ENCODE measurements at places on chromosomes 3 and 15. TPM values are rescaled to one million over a fixed set of nuclear protein-coding genes. Genes with fewer than 3 reads are reported as not detected.

CSPG4 gene
- total RNA-seq, result not detected

GOLGA6B gene
- total RNA-seq, result not detected

ST8SIA2 gene
- total RNA-seq, result not detected

LRRC3B gene
- not detected for total RNA-seq

VEPH1 gene
- total RNA-seq, result not detected

IL17RD gene
- not detected for total RNA-seq

PAQR5 gene
- total RNA-seq, result not detected

SHC4 gene
- total RNA-seq, result 0.29 TPM

CCDC33 gene
- total RNA-seq, result not detected

CLDN16 gene
- not detected for total RNA-seq

CCDC39 gene
- not detected for total RNA-seq

CPN2 gene
- total RNA-seq, result not detected

GOLGA8K gene
- total RNA-seq, result 0.36 TPM

CAMKV gene
- not detected for total RNA-seq

COLQ gene
- total RNA-seq, result 6.1 TPM

PLA2G4B gene
- 64.5 TPM for total RNA-seq

CFAP100 gene
- not detected for total RNA-seq

CADM2 gene
- total RNA-seq, result 0.38 TPM

SLC28A2 gene
- not detected for total RNA-seq

SLC35G2 gene
- total RNA-seq, result 0.42 TPM

CD200 gene
- 0.93 TPM for total RNA-seq

GPR171 gene
- total RNA-seq, result 129 TPM

IRAK2 gene
- 5.3 TPM for total RNA-seq

GRIP2 gene
- total RNA-seq, result not detected

P2RY13 gene
- total RNA-seq, result not detected

NRROS gene
- 20.0 TPM for total RNA-seq

Data from CD4-positive, alpha-beta memory T cell (primary cell).